Left lung (tissue), 14 donors: ENCODE measurements at places on chromosomes 13 and 19.

DNA sequence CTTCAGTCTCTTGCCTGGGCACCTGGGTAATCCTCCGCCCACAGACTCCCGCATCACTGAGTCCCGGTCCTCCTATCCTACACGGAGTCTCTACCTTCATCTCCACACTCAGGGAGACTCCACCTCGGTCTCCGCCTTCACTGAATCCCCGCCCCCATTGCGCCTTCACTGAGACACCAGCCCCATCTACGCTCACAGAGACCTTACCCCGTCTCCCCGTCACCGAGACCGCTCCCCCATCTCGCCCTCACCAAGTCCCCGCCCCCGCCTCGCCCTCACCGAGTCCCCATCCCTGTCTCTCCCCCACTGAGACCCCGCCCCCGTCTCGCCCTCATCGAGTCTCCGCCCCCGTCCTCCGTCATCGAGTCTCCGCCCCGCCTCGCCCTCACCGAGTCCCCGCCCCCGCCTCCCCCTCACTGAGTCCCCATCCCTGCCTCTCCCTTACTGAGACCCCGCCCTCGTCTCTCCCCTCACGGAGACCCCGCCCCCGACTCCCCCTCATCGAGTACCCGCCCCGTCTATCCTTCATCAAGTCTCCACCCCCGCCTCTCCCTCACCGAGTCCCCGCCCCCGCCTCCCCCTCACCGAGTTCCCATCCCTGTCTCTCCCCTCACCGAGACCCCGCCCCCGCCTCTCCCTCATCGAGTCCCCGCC is 23.1 kb upstream of the ZNF846 start:
- peak; percentile 97 for DNase-seq
- peak overlapping the region; percentile 67 for H3K4me3 ChIP-seq
- H3K36me3 ChIP-seq: no peaks in the 10 kb centered on the region
- no peaks in the 10 kb centered on the region for H3K27me3 ChIP-seq

- no peak for DNase-seq
- H3K4me3 ChIP-seq: no peak overlapping the region
- peaks cover 95% of the 10 kb centered on the region for H3K4me1 ChIP-seq
- no peaks in the 10 kb centered on the region for H3K36me3 ChIP-seq
Observed at GRCh38 chr19:38655148-38655824, 7.8 kb downstream of the ACTN4 start.

DNA sequence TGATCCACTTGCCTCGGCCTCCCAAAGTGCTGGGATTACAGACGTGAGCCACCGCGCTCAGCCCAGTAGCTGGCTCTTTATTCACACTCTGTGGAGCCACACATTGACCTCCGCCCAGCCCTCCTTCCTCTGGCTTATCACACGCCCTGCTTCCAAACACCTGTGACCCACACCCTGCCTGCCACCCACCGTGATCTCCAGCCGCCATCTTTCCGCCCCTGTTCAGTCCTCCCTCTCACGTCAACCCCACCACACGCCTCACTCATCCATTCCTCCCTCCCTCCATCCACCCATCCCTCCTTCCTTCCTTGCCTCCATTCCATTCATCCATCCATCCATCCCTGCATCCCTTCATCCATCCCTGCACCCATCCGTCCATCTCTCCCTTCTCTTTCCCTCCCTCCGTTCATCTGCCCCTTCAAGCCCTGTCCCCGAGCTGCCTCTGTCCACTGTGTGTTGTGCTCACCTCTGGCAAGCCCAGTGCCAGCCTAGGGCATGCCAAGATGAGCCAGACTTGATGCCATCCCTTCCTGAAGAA is 17.6 kb downstream of the ZNF296 start:
- no peaks in the 10 kb centered on the region for H3K36me3 ChIP-seq
- H3K27me3 ChIP-seq: no peaks in the 10 kb centered on the region
- no peak overlapping the region for H3K27ac ChIP-seq
- no peak for DNase-seq
- H3K4me3 ChIP-seq: no peak overlapping the region

DNA sequence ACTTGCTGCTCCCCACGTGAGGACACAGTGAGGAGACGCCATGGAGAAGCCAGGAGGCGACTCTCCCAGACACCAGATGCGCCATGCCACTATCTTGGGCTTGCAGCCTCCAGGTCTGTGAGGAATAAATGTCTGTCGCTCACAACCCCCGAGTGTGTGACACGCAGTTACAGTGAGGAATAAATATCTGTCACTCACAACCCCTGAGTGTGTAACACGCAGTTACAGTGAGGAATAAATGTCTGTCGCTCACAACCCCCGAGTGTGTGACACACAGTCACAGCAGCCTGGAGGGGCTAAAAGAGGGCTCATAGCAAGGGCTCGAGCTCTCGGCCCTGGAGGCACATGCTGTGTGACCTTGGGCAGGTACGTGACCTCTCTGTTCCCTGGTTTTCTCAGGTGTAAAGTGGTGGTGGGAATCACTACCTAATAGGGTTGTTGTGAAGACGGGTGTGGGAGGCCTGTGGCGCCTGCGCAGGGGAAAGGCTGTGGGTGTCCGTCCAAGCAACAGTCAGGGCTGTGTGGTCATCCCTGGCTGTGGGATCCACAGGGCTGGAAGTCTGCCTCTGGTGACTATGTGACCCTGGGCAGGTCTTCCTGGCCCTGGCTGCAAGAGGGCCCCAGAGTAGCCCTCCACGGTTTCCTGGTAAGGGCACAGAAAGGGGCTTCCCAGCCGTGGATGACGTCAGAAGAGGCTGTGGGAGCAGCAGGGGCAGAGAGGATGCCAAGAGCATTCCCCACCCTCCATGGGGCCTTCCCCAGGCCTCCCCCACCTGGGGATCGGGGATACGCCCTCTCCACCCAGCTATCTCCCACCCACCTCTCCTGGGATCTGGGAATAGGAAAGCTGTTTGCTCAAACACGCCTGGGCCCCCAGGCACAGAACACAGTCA is 77.7 kb downstream of the C1QTNF9 start:
- no peak overlapping the region for H3K4me3 ChIP-seq
- H3K27ac ChIP-seq: no peak overlapping the region
- DNase-seq: no peak
